Testis (tissue), 5 donors: ENCODE measurements at places on chromosomes 2 and 18. TPM values are rescaled to one million over a fixed set of nuclear protein-coding genes. Genes with fewer than 3 reads are reported as not detected.

DNA sequence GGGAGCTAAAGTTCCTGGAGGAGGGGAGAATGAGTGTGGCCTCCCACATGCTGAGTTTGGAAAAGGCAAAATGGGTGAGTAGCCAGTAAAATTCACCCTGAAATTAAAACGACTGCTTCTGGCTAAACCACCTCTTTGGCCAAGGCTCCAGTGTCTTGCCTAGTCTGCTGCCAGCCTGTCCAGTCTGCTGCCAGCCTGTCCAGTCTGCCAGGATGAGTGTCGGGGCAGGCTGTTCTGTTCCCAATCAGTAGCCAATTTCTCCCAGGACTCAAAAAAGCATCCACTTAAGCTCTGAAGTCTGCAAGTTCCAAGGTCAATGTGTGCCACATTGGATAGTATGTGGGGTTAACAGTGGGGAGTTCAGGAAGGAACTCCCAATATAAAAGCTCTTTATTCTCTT is 134.6 kb upstream of the KLHL29 start:
- no peaks in the 10 kb centered on the region for H3K4me1 ChIP-seq
- no peak for DNase-seq
- no peak overlapping the region for H3K27ac ChIP-seq

PDE11A gene
- 3.3 TPM for total RNA-seq

- no peak overlapping the region for H3K27ac ChIP-seq
- H3K4me1 ChIP-seq: no peaks in the 10 kb centered on the region
- H3K4me3 ChIP-seq: no peak overlapping the region
- no peaks in the 10 kb centered on the region for H3K27me3 ChIP-seq
- no peaks in the 10 kb centered on the region for H3K36me3 ChIP-seq
Observed at GRCh38 chr2:172614932-172615331, 59.0 kb downstream of the PDK1 start.

- no peak overlapping the region for H3K27ac ChIP-seq
- no peaks in the 10 kb centered on the region for H3K36me3 ChIP-seq
- H3K4me1 ChIP-seq: no peaks in the 10 kb centered on the region
- no peak for DNase-seq
- H3K27me3 ChIP-seq: no peaks in the 10 kb centered on the region
Observed at GRCh38 chr2:74789271-74789670, 44.7 kb upstream of the HK2 start.

GRCh38 chr18:28831908-28832307 is 655.0 kb upstream of the CDH2 start:
- H3K27ac ChIP-seq: no peak overlapping the region
- no peak overlapping the region for H3K4me3 ChIP-seq
- DNase-seq: no peak

PPM1B gene
- total RNA-seq: 49.9 TPM

GRCh38 chr2:38433607-38433975 is 56.5 kb upstream of the ATL2 start:
- DNase-seq: no peak
- no peak overlapping the region for H3K27ac ChIP-seq
- H3K4me3 ChIP-seq: no peak overlapping the region
- H3K36me3 ChIP-seq: no peaks in the 10 kb centered on the region
- H3K4me1 ChIP-seq: peaks cover 10% of the 10 kb centered on the region
- H3K27me3 ChIP-seq: no peaks in the 10 kb centered on the region

GRCh38 chr18:78113136-78113939 is 863.7 kb downstream of the GALR1 start:
- no peak overlapping the region for H3K4me3 ChIP-seq
- DNase-seq: no peak
- H3K36me3 ChIP-seq: no peaks in the 10 kb centered on the region
- no peak overlapping the region for H3K27ac ChIP-seq
- no peaks in the 10 kb centered on the region for H3K4me1 ChIP-seq

GRCh38 chr2:28589746-28590463 is 94.0 kb downstream of the PLB1 start:
- no peak overlapping the region for H3K27ac ChIP-seq
- no peaks in the 10 kb centered on the region for H3K36me3 ChIP-seq
- DNase-seq: no peak
- H3K27me3 ChIP-seq: no peaks in the 10 kb centered on the region
- H3K4me3 ChIP-seq: no peak overlapping the region

HOXD11 gene
- total RNA-seq: 1.7 TPM

GRCh38 chr18:3984163-3984757 is 470.8 kb downstream of the DLGAP1 start:
- H3K4me1 ChIP-seq: no peaks in the 10 kb centered on the region
- H3K36me3 ChIP-seq: no peaks in the 10 kb centered on the region
- H3K4me3 ChIP-seq: no peak overlapping the region
- no peak for DNase-seq
- no peaks in the 10 kb centered on the region for H3K27me3 ChIP-seq
- H3K27ac ChIP-seq: no peak overlapping the region

PJVK gene
- total RNA-seq: 20.6 TPM

DNA sequence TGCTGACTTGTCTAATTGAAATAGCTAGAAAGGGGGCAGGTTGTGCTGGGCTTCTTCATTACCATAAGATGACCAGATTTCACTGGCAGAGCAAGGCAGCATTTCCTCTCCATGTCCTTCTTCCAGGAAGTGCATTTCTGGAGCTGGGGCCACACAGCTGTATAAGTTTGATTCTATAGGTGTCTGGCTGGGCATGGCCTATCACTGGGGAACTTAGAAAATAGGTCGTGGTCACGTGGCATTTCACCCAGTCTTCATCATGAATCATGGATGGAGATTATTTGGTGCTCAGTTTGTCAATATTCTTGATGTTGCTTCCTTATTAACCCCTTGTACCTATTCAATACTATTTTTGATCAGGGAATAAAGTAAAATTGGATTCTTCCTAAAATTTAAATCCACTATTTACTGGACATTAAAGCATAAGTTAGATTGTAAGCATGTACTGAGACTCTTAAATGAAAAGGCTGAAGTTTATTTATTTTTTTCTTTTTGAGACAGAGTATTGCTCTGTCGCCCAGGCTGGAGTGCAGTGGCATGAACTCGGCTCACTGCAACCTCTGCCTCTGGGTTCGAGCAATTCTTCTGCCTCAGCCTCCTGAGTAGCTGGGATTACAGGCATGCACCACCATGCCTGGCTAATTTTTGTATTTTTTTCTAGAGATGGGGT is 49.5 kb upstream of the TMEM87B start:
- no peak for DNase-seq
- H3K4me3 ChIP-seq: no peak overlapping the region
- H3K4me1 ChIP-seq: peaks cover 8% of the 10 kb centered on the region
- no peaks in the 10 kb centered on the region for H3K36me3 ChIP-seq
- no peaks in the 10 kb centered on the region for H3K27me3 ChIP-seq
- H3K27ac ChIP-seq: no peak overlapping the region

- no peak overlapping the region for H3K27ac ChIP-seq
- no peaks in the 10 kb centered on the region for H3K4me1 ChIP-seq
- no peaks in the 10 kb centered on the region for H3K36me3 ChIP-seq
- no peak for DNase-seq
- no peaks in the 10 kb centered on the region for H3K27me3 ChIP-seq
- no peak overlapping the region for H3K4me3 ChIP-seq
Observed at GRCh38 chr2:53438100-53438499, 329.5 kb upstream of the CHAC2 start.

- no peaks in the 10 kb centered on the region for H3K27me3 ChIP-seq
- peak overlapping the region; percentile 80 for H3K4me3 ChIP-seq
- H3K4me1 ChIP-seq: no peaks in the 10 kb centered on the region
- H3K27ac ChIP-seq: peak overlapping the region; percentile 91
- H3K36me3 ChIP-seq: no peaks in the 10 kb centered on the region
- DNase-seq: no peak
Observed at GRCh38 chr2:95165030-95165370, 609 bp upstream of the ZNF2 start.

- H3K4me1 ChIP-seq: no peaks in the 10 kb centered on the region
- H3K36me3 ChIP-seq: no peaks in the 10 kb centered on the region
- no peak overlapping the region for H3K4me3 ChIP-seq
- DNase-seq: no peak
- H3K27me3 ChIP-seq: no peaks in the 10 kb centered on the region
- H3K27ac ChIP-seq: no peak overlapping the region
Observed at GRCh38 chr18:7414459-7414858, 152.7 kb upstream of the PTPRM start.

ANKRD30B gene
- total RNA-seq: 23.0 TPM

GRCh38 chr2:224175538-224175937 is 136.5 kb upstream of the SERPINE2 start:
- no peaks in the 10 kb centered on the region for H3K27me3 ChIP-seq
- H3K4me3 ChIP-seq: no peak overlapping the region
- DNase-seq: no peak

GRCh38 chr2:107266555-107266954 is 380.6 kb upstream of the ST6GAL2 start:
- H3K36me3 ChIP-seq: no peaks in the 10 kb centered on the region
- no peak overlapping the region for H3K27ac ChIP-seq
- H3K4me3 ChIP-seq: no peak overlapping the region
- no peak for DNase-seq

SCN3A gene
- total RNA-seq: 6.9 TPM

- H3K27ac ChIP-seq: no peak overlapping the region
- no peaks in the 10 kb centered on the region for H3K4me1 ChIP-seq
- DNase-seq: no peak
- H3K4me3 ChIP-seq: no peak overlapping the region
Observed at GRCh38 chr18:70994116-70994515, 705.3 kb downstream of the SOCS6 start.

CTLA4 gene
- total RNA-seq: 0.87 TPM
